Esophagus squamous epithelium (tissue), 5 donors: ENCODE measurements at places on chromosomes 1 and 21. TPM values are rescaled to one million over a fixed set of nuclear protein-coding genes. Genes with fewer than 3 reads are reported as not detected.

MAP1LC3C gene
- total RNA-seq: 0.85 TPM

KRTAP11-1 gene
- not detected for total RNA-seq

TTC34 gene
- total RNA-seq: 0.04 TPM

CD1E gene
- 5.7 TPM for total RNA-seq

UTS2 gene
- not detected for total RNA-seq

PLCH2 gene
- 32.7 TPM for total RNA-seq

CNR2 gene
- not detected for total RNA-seq

S100A7 gene
- total RNA-seq: 6,097 TPM

FYB2 gene
- total RNA-seq: not detected

RBM11 gene
- total RNA-seq: 0.40 TPM

RPRD2 gene
- 17.9 TPM for total RNA-seq
